ENCODE measurements at places on chromosomes 3 and 15.
A peak's percentile ranks its signal among the peaks of the same experiment; 100 is the strongest.

GRCh38 chr15:62742409-62743171 lies 300.0 kb upstream of the TPM1 start:
- H3K4me3 ChIP-seq, result no peak overlapping the region
- H3K36me3 ChIP-seq, result no peaks in the 10 kb centered on the region
- H3K27me3 ChIP-seq, result no peaks in the 10 kb centered on the region

GRCh38 chr15:51085764-51086163 lies 8.9 kb downstream of the TNFAIP8L3 start:
- no peak for DNase-seq
- no peak overlapping the region for H3K4me3 ChIP-seq

GRCh38 chr15:27086805-27087204 lies 115.8 kb downstream of the GABRG3 start:
- H3K27ac ChIP-seq, result no peak overlapping the region
- DNase-seq, result no peak
- H3K4me3 ChIP-seq, result no peak overlapping the region
- no peaks in the 10 kb centered on the region for H3K36me3 ChIP-seq
- no peaks in the 10 kb centered on the region for H3K27me3 ChIP-seq

- no peak overlapping the region for H3K27ac ChIP-seq
- H3K36me3 ChIP-seq, result no peaks in the 10 kb centered on the region
- no peaks in the 10 kb centered on the region for H3K4me1 ChIP-seq
- H3K27me3 ChIP-seq, result no peaks in the 10 kb centered on the region
- no peak overlapping the region for H3K4me3 ChIP-seq
Observed at GRCh38 chr3:21642433-21642832, 108.6 kb downstream of the ZNF385D start.

DNA sequence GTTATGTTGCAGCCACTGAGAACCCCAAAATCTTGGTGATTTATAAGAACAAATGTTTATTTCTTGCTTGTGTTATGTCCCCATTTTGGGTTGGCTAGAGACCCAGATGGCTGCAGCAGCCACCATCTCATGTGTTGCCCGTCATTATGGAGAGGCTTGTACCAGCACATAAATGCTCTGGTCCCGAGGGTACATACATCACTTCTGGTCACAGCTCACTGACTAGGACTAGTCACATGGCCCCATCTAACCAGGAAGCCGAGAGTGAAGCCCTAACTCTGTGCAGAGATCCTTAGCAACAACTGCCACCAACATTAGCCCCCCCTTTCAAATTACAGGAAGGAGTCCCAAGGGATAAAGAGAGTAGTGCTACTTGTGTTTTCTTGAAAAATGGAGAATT lies 25.5 kb upstream of the HACD2 start:
- H3K27ac ChIP-seq, result no peak overlapping the region
- no peak for DNase-seq
- no peak overlapping the region for H3K4me3 ChIP-seq
- no peaks in the 10 kb centered on the region for H3K27me3 ChIP-seq
- peaks cover 2% of the 10 kb centered on the region for H3K4me1 ChIP-seq

- H3K27me3 ChIP-seq, result no peaks in the 10 kb centered on the region
- no peaks in the 10 kb centered on the region for H3K4me1 ChIP-seq
- no peak overlapping the region for H3K4me3 ChIP-seq
- H3K36me3 ChIP-seq, result no peaks in the 10 kb centered on the region
- no peak for DNase-seq
Observed at GRCh38 chr15:99957642-99958013, 224.4 kb upstream of the LYSMD4 start.

DNA sequence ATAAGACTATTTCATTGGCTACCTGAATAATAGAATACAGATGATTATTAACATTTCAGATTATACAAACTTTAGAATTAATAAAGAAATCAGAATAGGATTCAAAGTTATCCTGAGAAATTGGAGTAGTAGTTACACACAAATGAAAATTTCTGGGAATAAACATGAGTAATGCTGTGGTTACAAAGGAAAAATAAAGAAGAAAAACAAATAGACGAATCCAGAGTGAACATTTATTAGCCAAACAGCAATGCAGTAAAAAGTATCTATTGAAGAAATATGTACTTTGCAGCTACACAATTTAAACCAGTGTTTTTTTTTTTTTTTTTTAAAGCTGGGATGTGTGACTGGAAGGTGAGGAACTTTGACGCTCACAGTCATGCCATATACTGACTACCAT lies 1159.2 kb downstream of the TUSC7 start:
- no peak overlapping the region for H3K27ac ChIP-seq
- no peak for DNase-seq
- H3K4me3 ChIP-seq, result no peak overlapping the region
- no peaks in the 10 kb centered on the region for H3K36me3 ChIP-seq
- H3K4me1 ChIP-seq, result no peaks in the 10 kb centered on the region

- no peaks in the 10 kb centered on the region for H3K36me3 ChIP-seq
- DNase-seq, result no peak
- H3K27ac ChIP-seq, result no peak overlapping the region
- H3K4me3 ChIP-seq, result no peak overlapping the region
Observed at GRCh38 chr15:66692808-66693596, 9.0 kb upstream of the SMAD6 start.

- no peak overlapping the region for H3K4me3 ChIP-seq
- H3K27ac ChIP-seq, result no peak overlapping the region
- no peaks in the 10 kb centered on the region for H3K27me3 ChIP-seq
- H3K36me3 ChIP-seq, result no peaks in the 10 kb centered on the region
- DNase-seq, result no peak
Observed at GRCh38 chr3:22156868-22157267, 405.9 kb upstream of the ZNF385D start.

DNA sequence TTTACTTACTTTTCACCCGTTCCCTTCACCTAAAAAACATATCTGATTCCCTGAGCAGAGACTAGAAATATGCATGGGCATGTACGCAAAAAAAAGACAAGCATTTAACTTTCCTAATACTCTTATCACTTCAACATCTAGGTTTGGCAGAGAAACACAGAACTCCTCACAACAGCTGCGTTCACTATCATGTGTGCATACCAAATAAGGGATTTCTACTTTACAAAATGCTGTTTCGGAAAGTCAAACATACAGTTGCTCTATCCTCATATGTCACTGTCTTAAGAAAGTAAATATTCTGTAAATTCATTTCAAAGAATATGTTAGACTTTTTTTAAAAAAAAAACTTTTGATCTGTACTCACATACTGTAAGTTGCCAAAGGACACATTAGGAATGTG lies 65.1 kb upstream of the CBLB start:
- DNase-seq, result no peak
- peaks cover 1% of the 10 kb centered on the region for H3K4me1 ChIP-seq
- no peaks in the 10 kb centered on the region for H3K27me3 ChIP-seq
- no peak overlapping the region for H3K4me3 ChIP-seq
- no peaks in the 10 kb centered on the region for H3K36me3 ChIP-seq

- no peak for DNase-seq
- H3K4me3 ChIP-seq, result no peak overlapping the region
- no peaks in the 10 kb centered on the region for H3K4me1 ChIP-seq
- no peaks in the 10 kb centered on the region for H3K36me3 ChIP-seq
- H3K27ac ChIP-seq, result no peak overlapping the region
- no peaks in the 10 kb centered on the region for H3K27me3 ChIP-seq
Observed at GRCh38 chr3:196792771-196793170, 53.1 kb downstream of the PAK2 start.

- DNase-seq, result no peak
- no peaks in the 10 kb centered on the region for H3K27me3 ChIP-seq
- no peaks in the 10 kb centered on the region for H3K4me1 ChIP-seq
- no peaks in the 10 kb centered on the region for H3K36me3 ChIP-seq
Observed at GRCh38 chr3:48187301-48187578, 977 bp downstream of the CDC25A start.

GRCh38 chr3:133573629-133574194 lies at the start of gene CDV3:
CDV3 (plus strand) TSS chr3:133573686; CDS start chr3:133574045, 359 bp downstream.
- peak; percentile 69 for DNase-seq
- no peaks in the 10 kb centered on the region for H3K36me3 ChIP-seq
- peak within 1 kb of the TSS; percentile 100 for H3K27ac ChIP-seq
- H3K4me3 ChIP-seq, result peak within 1 kb of the TSS; percentile 100
- H3K27me3 ChIP-seq, result no peaks in the 10 kb centered on the region

DNA sequence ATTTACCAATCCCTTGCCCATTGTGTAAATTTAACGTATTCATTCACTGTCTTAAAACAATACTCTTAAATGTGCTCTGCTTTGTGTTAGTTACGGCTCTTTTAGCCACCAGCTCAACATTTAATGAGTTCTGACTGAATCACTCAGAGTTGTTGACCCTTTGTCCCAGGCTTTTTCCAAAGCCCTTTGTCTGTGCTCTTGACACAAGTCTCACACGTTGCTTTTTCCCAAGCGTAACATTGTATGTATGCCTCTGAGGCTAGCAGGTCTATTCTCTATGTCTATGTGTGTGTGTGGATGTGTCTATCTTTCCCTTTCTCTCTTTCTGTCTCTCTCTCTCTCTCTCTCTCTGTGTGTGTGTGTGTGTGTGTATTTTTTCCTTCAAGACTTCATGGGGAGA lies 435.4 kb upstream of the GOLIM4 start:
- H3K4me3 ChIP-seq, result no peak overlapping the region
- H3K4me1 ChIP-seq, result no peaks in the 10 kb centered on the region
- no peak overlapping the region for H3K27ac ChIP-seq
- H3K36me3 ChIP-seq, result no peaks in the 10 kb centered on the region
- no peak for DNase-seq
- H3K27me3 ChIP-seq, result no peaks in the 10 kb centered on the region

DNA sequence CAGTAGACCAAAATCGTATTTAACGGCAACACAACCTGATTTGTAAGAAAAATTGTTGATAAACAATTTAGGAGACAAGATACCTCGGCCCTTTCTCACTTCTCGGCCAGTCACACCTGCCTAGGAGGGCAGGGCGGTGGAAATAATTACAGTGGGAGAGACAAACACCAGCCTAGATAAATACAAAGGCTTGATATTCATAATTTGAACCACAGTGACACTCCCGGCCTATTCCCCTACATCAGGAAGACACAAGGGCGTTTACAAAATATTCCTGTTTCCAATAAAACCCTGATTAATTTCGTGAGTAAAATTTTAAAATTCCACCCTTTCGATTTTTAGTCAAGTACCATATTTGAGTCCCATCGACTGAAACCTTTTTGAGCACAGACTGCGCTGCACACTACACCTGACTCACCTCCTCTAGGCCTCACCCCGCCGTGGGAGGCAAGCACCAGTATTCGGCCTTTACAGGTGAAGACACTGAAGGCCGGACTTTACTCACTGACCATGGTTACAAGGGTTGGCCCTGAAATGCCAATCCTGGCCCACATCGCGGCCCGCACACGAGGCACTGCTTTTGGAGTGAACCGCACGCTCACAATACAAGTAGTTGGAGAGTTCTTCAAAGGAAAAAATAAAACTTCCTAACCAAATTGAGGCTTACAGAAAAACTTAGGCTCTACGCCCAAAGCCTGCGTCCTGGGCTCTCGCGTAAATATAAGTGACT lies 794 bp downstream of the ARPP19 start:
- H3K36me3 ChIP-seq, result no peaks in the 10 kb centered on the region
- no peaks in the 10 kb centered on the region for H3K27me3 ChIP-seq
- H3K4me3 ChIP-seq, result peak overlapping the region; percentile 64
- DNase-seq, result no peak

DNA sequence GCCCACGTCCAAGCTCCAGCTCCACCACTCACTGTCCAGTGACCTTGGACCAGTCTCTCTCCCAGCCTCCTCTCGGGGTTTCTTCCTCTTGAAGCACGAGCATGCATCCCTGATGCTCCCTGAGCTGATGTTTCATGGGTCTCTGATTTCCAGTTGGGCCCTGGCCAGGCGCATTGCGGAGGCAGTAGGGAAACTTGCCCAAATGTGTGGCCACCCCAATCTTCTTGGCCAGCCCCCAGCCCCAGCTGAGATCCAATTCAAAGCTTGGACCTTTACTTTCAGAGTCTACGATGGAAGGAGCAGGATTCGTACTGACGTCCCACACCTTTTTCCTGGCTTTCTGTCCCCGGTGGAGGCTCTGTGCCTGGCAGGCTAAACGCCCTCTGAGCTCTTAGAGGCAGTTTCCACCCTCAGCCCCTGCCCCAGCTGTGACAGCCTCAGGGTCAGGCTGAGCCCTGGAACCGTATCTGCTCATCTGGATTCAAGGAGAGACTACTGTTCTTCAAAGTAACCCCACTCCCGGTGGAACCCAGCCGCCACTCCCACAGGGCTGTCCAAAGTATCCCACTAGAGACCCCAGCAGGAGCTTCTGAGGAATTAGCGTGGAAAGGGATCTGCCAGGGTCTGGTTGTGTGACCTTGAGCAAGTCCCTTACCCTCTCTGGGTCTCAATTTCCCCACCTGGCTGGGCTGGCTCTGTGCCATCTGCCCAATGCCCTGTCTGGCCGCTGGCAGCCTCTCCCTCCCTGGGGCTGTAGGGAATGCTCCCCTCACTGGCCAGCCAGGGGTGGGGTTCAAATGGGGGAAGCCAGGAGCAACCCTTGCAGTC lies 37.4 kb downstream of the CPN2 start:
- DNase-seq, result peak; percentile 86
- H3K27ac ChIP-seq, result no peak overlapping the region
- H3K4me3 ChIP-seq, result no peak overlapping the region
- no peaks in the 10 kb centered on the region for H3K4me1 ChIP-seq
- no peaks in the 10 kb centered on the region for H3K36me3 ChIP-seq

GRCh38 chr3:126308394-126309125 lies 48.6 kb downstream of the KLF15 start:
- no peak overlapping the region for H3K4me3 ChIP-seq
- no peak overlapping the region for H3K27ac ChIP-seq
- no peaks in the 10 kb centered on the region for H3K36me3 ChIP-seq
- H3K4me1 ChIP-seq, result no peaks in the 10 kb centered on the region
- no peaks in the 10 kb centered on the region for H3K27me3 ChIP-seq
- DNase-seq, result no peak

DNA sequence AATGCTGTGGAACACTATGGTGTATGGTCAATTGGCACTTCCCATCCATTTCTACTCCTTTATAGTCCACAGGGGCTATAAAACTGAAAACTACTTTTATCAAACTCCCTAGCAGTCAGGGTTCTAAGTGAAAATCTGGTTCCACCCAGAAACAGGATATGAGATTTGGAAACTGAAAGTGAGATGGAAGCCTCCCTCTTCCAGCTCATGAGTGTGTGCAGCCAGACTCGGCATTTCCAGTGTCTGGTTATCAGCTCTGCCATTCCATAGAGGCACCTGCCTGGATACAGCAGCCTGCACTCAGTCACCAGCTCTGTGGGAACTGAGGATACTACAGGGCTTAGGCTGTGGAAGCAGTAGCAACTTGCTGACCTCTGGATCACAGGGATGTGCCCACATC lies 14.7 kb upstream of the PLA2G4F start:
- DNase-seq, result no peak
- no peak overlapping the region for H3K27ac ChIP-seq
- H3K27me3 ChIP-seq, result no peaks in the 10 kb centered on the region
- no peaks in the 10 kb centered on the region for H3K4me1 ChIP-seq
- H3K36me3 ChIP-seq, result peaks cover 19% of the 10 kb centered on the region

DNA sequence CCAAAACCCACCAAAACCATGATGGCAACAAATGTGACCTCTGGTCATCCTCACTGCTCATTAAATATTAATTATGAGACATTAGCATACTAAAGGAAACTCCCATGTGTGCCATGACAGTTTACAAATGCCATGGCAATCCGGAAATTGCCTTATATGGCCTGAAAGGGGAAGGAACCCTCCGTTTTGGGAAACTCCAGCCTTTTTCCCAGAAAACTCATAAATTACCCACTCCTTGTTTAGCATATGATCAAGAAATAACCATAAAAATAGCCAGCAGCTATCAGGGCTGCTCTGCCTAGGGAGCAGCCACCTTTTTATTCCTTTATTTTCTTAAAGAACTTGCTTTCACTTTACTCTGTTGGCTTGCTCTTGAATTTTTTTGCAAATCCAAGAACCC lies 992.7 kb downstream of the NTRK3 start:
- DNase-seq, result no peak
- no peak overlapping the region for H3K4me3 ChIP-seq
- no peaks in the 10 kb centered on the region for H3K36me3 ChIP-seq
- no peaks in the 10 kb centered on the region for H3K27me3 ChIP-seq

GRCh38 chr3:156675830-156676767 lies 1.7 kb downstream of the TIPARP start:
- no peaks in the 10 kb centered on the region for H3K27me3 ChIP-seq
- no peaks in the 10 kb centered on the region for H3K36me3 ChIP-seq
- DNase-seq, result peak; percentile 47
- peak overlapping the region; percentile 90 for H3K4me3 ChIP-seq

Data from aorta (tissue), 5 donors.